ENCODE measurements at places on chromosomes 1 and 21.

GRCh38 chr1:65141918-65142317, 6.1 kb upstream of the AK4 start:
- no peak overlapping the region for H3K27ac ChIP-seq
- no peaks in the 10 kb centered on the region for H3K36me3 ChIP-seq
- no peaks in the 10 kb centered on the region for H3K27me3 ChIP-seq
- H3K4me1 ChIP-seq: peaks cover 3% of the 10 kb centered on the region

- H3K27ac ChIP-seq: no peak overlapping the region
- H3K4me1 ChIP-seq: peaks cover 22% of the 10 kb centered on the region
- H3K27me3 ChIP-seq: no peaks in the 10 kb centered on the region
- no peak for DNase-seq
- H3K4me3 ChIP-seq: no peak overlapping the region
Observed at GRCh38 chr1:173202424-173203145, 4.5 kb downstream of the TNFSF4 start.

- DNase-seq: no peak
- H3K36me3 ChIP-seq: no peaks in the 10 kb centered on the region
- no peak overlapping the region for H3K4me3 ChIP-seq
- H3K27me3 ChIP-seq: no peaks in the 10 kb centered on the region
- H3K27ac ChIP-seq: no peak overlapping the region
Observed at GRCh38 chr1:113488576-113489177, 98.4 kb downstream of the MAGI3 start.

- H3K27me3 ChIP-seq: no peaks in the 10 kb centered on the region
- no peak for DNase-seq
- H3K4me3 ChIP-seq: no peak overlapping the region
- no peak overlapping the region for H3K27ac ChIP-seq
- no peaks in the 10 kb centered on the region for H3K4me1 ChIP-seq
Observed at GRCh38 chr1:243748706-243749283, 101.2 kb downstream of the AKT3 start.

GRCh38 chr21:45357436-45358260, 47.3 kb upstream of the COL18A1 start:
- H3K27ac ChIP-seq: no peak overlapping the region
- H3K27me3 ChIP-seq: no peaks in the 10 kb centered on the region
- no peak overlapping the region for H3K4me3 ChIP-seq
- H3K36me3 ChIP-seq: no peaks in the 10 kb centered on the region
- DNase-seq: peak; percentile 73
- H3K4me1 ChIP-seq: no peaks in the 10 kb centered on the region

DNA sequence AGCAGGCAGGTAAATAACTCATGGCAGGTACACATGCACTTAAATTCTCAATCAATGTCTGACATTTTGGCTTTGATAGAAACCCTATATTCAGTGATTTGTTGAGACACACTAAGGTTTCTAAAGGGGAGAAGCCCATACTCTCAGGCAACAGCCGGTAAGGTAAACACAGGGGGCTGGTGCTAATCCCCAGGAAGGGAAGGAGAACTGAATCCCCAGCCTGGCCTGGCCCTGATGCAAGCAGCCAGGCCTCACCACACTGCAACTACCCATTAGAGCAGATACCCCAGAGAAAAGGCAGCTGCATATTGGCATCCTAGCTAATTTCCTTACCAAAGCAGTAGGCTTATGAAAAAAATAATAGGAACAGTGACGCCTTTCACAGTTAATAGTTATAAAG, 116.5 kb upstream of the LRRC7 start:
- no peaks in the 10 kb centered on the region for H3K36me3 ChIP-seq
- no peak overlapping the region for H3K4me3 ChIP-seq
- no peak for DNase-seq
- no peak overlapping the region for H3K27ac ChIP-seq
- no peaks in the 10 kb centered on the region for H3K27me3 ChIP-seq
